RWPE1 (cell line): ENCODE measurements at places on chromosomes 12 and 14.

- no peak for DNase-seq
These were observed 34.1 kb downstream of the SMUG1 start for GRCh38 chr12:54154681-54155186.

- no peak for DNase-seq
These were observed 18.5 kb upstream of the LUM start for GRCh38 chr12:91129662-91130362.

- no peak for DNase-seq
These were observed 8.4 kb upstream of the MLEC start for GRCh38 chr12:120678572-120678971.

- no peak for DNase-seq
These were observed 1.8 kb downstream of the IGF1 start for GRCh38 chr12:102478405-102479098.

- no peak for DNase-seq
These were observed 276.9 kb upstream of the SLC16A7 start for GRCh38 chr12:59318940-59319339.

DNA sequence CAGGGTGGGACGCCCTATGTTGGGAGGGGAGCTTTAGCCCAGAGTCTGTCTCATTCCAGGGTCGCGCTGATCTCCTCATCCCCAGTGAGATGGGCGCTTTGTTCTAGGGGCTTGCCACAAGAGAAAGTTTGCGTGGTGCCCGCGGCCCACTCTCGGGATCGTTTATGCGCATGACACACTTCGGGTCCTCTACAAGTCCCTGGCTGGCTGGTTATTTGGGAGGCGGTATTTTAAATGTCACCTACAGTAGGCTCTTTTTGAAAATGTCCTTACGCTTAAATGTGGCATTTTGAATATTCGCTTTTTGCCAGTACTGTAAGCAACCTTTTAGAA lies 541 bp downstream of the GOLT1B start:
- peak; percentile 8 for DNase-seq

DNA sequence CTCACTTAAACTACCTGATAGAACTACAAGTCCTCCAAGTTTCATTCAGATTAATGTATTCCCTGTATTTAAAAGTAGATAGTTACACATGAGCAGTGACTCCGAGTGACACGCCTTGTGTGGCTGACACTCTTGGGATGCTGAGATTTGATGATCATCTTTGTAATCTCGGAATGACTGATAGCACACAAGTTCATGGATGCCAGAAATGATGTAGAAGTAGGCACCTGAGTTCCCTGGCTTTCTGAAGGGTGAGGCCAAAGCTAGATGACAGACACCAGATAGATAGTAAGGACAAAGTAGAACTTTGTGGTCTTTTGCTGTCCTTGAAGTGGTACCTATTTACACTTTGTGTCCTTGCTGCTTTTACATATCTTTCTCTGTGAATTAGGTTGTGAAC lies 491.2 kb downstream of the PCNX1 start:
- DNase-seq, result no peak

GRCh38 chr12:112676507-112676906 lies 115.0 kb upstream of the RPH3A start:
- no peak for DNase-seq

GRCh38 chr12:127830065-127830460 lies 436.9 kb upstream of the TMEM132C start:
- no peak for DNase-seq

DNA sequence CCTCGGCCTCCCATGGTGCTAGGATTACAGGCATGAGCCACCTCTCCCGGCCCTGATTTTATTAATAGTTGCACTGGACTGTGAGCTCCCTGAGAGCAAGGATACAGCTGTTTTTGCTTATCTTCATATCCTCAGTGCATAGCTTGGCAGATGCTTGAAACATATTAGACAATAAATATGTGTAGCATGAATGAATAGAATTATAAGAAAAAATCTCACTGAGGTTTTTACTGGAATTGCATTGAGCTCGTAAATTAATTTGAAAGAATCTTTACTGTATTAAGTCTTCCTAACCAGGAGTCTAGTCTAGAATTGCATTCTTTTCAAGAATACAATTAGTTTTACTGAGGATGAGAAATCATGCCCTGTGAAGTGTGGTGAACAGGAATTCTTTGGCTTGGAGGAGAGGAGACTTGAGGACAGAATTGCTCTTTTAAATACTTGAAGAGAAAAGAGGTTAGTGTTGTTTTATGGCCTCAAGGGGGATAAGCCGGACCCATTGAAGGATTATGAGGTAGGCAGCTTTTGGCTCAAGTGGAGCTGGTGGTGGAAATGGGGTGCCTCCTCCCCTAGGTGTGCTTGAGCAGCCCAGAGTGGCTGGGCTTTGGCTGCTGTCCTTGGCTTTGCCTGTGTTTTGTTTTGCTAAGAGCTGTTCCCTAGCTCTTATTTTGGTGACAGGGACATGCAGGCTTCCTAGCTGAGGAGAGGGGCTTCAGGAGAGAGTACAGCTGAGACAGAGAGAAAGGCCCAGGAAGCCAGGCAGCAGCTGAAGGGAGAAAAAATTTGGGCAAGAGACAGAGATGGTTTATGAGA lies 34.0 kb downstream of the PLEKHD1 start:
- no peak for DNase-seq

DNA sequence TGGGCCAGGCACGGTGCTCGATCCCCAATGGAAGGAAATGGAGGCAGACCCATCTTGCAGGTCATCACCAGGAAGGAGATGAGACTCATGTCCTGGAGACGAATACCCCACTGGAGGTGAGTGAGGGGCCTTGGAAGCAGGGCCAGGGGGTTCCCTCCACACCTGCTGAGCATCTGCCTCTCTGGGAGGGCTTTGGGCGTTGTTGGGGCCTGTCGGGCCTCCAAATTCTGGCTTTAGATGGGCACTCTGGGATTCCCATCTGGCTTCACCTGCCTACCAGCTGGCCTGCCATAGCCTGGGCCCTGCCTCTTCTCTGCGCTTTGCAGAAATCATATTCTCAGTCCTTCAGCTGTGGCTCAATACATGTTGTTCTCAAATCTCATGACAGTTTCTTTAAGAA lies 13.9 kb downstream of the RTL1 start:
- no peak for DNase-seq

DNA sequence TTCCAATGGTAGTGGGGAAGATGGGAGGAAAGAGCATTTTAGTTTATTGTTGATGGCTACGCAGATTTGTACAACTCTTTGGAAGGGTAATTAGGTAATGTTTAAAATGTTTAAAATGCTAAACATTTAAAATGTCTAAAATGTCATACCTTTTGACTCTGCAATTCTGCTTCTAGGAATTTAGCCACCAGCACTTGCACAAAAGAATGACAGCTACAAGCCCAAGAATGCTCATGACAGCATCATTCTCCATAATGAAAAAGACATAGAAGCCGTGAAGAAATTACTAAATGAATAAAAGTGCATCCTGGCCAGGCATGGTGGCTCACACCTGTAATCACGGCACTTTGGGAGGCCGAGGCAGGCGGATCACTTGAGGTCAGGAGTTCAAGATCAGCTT lies 19.9 kb upstream of the DYNC1H1 start:
- DNase-seq, result no peak

DNA sequence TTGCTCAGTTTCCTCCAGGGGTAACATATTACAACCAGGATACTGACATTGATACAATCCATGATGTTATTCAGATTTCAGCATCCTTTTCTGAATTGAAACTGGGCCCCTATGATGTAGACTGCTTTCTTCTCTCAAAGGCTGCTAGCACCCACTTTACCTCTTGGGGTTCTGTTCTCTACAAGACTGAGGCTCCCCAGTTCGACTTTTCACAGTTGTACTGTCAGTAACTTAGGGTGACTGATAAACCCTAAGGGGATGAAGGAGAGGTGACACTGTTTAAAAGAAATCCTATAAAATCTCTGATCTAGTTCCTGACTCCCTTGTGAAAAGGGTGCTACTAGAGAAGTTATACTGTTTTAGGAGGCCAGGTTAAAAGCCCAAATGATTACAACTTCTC lies 818 bp downstream of the VPS33A start:
- DNase-seq, result no peak

- no peak for DNase-seq
These were observed 61.3 kb downstream of the KITLG start for GRCh38 chr12:88518863-88519403.

DNA sequence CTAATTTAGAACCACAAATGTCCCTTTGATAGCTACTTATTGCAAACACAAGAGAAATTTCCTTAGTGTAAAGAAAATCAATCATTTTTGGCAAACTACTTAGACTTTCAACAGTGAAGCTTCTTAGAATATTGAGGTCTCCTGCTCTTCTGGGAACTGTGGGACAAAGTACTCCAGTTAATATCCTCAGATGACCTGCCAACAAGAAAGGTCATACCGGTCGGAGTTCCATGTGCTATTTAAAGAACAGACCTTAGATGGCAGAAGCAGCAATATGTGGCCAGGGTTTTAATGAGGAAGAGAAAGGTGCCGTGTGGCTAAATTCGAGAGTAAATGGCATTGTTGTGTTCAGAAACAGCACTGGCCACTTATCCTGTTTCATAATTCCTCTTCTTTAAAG lies 114.7 kb upstream of the AMIGO2 start:
- no peak for DNase-seq

DNA sequence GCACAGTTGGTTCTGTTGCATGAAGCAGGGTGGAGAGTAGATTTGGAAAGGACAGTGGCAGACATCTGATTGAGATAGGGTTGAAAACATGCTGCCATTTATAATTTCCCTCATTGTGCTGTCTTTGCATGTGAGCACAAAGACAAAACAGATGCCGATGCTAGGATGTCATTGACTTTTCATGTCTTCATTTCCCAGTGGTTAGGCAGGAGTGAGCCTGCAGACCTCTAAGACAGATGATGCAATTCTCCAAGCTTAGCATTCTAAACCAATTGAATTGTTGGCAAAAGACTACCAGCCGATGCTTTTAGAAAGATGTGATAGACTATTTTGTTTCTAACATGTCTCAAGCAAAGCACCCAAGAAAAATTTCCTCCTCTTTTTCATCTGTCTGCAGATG lies 37.1 kb upstream of the PELI2 start:
- DNase-seq, result no peak

DNA sequence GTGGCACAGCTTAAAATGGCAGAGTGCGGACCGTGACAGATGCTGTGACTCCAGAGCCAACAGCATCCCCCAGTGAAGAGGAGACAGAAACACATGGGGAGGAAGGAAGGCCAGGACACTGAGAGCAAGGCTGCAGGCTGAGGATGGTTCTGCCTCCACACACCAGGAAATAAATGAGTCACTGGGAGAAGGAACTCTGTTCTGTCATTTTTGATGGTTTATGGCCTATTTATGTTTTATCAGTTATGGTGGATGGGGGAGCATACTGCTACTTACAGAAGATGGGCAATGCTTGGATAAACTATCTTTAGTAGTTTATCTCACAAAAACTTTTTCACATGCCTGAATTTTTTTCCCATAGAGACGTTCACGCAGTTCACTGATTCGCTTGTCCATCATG lies 33.8 kb downstream of the ZFYVE21 start:
- no peak for DNase-seq

- no peak for DNase-seq
These were observed 49.5 kb upstream of the ATXN7L3B start for GRCh38 chr12:74488134-74488533.

DNA sequence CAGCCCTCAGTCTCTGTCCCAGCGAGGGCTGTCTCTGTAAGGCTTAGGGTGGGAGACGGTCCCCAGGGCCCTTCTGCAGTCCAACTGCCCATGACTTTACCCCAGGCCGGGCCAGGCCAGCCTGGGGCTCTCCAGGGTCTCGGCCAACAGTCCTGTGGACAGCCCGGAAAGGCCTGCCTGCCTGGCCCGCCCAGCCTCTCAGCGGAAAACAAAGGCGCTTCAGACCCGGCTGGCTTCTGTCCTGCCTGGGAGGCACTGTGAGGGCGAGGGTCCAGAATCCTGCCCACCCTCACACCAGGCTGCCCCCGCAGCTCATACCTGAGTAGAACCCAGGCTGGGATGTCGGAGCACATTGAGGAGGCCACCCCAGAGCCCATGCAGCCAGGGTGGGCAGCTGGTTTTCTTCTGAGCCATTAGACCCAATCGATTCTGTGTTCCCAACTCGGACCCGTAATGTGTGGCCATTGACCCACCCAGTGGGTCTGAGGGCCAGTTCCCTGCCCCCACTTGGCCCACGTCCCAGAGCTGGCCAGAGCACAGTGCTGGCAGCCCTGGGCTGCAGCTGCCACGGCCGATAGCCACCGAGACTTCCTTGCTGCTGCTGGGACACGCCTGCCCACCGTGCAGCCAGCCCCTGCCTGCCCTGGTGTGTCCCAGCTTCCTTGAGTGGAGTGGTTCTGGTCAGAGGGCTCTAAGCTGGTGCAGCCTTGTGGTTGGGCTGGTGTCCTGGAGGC lies 1.6 kb downstream of the CRIP2 start:
- no peak for DNase-seq

DNA sequence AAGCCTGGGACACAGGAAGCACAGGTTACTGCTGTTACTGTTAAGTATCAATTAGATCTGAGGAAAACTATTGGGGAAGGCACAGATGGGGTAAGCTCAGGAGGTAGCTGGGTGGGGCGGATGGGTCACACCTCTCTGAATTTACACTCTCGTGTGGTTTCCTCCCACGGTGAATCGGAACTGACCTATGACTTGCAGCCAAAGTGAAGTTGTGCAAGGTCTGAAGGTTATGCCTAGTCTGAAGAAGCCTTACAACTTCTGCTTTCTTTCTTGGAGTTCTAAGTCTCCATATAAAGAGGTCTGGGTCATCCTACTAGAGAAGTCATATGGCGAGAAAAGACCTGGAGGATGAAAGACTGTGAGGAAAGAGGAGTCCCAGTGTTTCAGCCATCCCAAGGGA lies 25.6 kb upstream of the GPATCH2L start:
- no peak for DNase-seq

GRCh38 chr14:72558721-72559120 lies 335.2 kb downstream of the DPF3 start:
- DNase-seq, result peak; percentile 50

GRCh38 chr12:82793751-82794281 lies 107.1 kb downstream of the TMTC2 start:
- no peak for DNase-seq

GRCh38 chr12:56565510-56566101 lies 44.0 kb downstream of the RBMS2 start:
- no peak for DNase-seq

GRCh38 chr12:90152897-90153624 lies 444.4 kb upstream of the ATP2B1 start:
- DNase-seq, result no peak

GRCh38 chr14:30621354-30621939 lies 672 bp upstream of the SCFD1 start:
- DNase-seq, result peak; percentile 8

GRCh38 chr12:92859650-92860386 lies 69.3 kb downstream of the EEA1 start:
- DNase-seq, result no peak

DNA sequence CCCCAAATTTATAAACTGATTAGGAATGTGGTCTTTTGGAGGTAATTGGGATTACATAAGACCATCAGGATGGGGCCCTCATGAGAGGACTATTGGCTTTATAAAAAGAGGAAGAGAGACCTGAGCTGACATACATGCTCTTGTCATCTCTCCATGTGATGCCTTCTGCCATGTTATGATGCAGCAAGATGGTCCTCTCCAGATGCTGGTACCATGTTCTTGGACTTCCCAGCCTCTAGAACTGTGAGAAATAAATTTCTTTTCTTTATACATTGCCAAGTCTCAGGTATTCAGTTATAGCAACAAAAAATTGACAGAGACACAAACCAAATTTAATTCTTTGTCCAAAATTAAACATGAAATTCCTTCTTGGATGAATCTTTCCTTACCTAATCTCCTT lies 92.9 kb downstream of the EFCAB11 start:
- no peak for DNase-seq

GRCh38 chr12:29783773-29784666 lies at the start of gene TMTC1:
Gene TMTC1, minus strand, starts transcription at chr12:29783942. Its CDS starts 191 bp downstream, at chr12:29783751.
- DNase-seq, result peak; percentile 9

GRCh38 chr12:6018265-6018664 lies 73.2 kb upstream of the ANO2 start:
- DNase-seq, result no peak

GRCh38 chr12:129076441-129077320 lies 223.4 kb downstream of the GLT1D1 start:
- no peak for DNase-seq
